ENCODE measurements at places on chromosomes 11 and 22. TPM values are rescaled to one million over a fixed set of nuclear protein-coding genes. Genes with fewer than 3 reads are reported as not detected.

DNA sequence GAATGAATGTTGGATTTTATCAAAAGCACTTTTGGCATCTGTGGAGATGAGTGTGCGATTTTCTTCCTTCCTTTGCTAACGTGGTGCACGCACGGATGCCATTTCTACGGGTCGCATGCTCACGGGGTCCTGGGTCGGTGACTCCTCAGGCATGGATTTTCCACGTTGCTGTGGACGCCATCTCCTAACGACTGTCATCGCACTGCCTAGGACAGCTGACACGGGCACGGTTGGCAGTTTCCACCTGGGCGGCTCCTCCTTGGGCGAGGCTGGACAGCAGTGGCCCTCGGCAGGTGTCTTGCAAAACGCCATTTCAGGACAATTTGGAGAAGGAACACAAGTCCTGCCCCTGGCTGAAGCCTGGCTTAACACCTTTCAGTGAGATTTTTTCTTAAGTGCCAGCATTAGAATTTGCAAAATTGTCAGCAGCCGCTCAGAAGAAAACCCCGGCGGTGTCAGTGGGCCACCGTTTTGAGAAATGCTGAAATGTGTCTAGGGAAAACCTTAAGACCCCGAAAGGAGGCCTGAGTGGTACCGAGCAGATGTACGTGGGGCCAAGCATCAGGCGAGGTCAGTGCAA is 34.7 kb upstream of the TOLLIP start:
- no peak for DNase-seq
- peaks cover 4% of the 10 kb centered on the region for H3K4me1 ChIP-seq
- no peak overlapping the region for H3K27ac ChIP-seq
- H3K27me3 ChIP-seq: peaks cover 11% of the 10 kb centered on the region
- H3K4me3 ChIP-seq: no peak overlapping the region
- H3K36me3 ChIP-seq: no peaks in the 10 kb centered on the region

- DNase-seq: peak; percentile 55
- peaks cover 3% of the 10 kb centered on the region for H3K36me3 ChIP-seq
- peaks cover 33% of the 10 kb centered on the region for H3K4me1 ChIP-seq
- H3K27me3 ChIP-seq: no peaks in the 10 kb centered on the region
These were observed 13.8 kb downstream of the TOM1 start for GRCh38 chr22:35313311-35314121.

- DNase-seq: no peak
- no peak overlapping the region for H3K4me3 ChIP-seq
- H3K27me3 ChIP-seq: no peaks in the 10 kb centered on the region
- H3K27ac ChIP-seq: no peak overlapping the region
These were observed 721.7 kb downstream of the DLG2 start for GRCh38 chr11:84905411-84905810.

GRCh38 chr11:111093061-111093460 is 152.5 kb upstream of the POU2AF2 start:
- H3K27ac ChIP-seq: no peak overlapping the region
- no peaks in the 10 kb centered on the region for H3K27me3 ChIP-seq
- DNase-seq: no peak
- H3K4me3 ChIP-seq: no peak overlapping the region

GGT5 gene
- total RNA-seq: 0.35 TPM

- H3K36me3 ChIP-seq: peaks cover 14% of the 10 kb centered on the region
- no peak overlapping the region for H3K27ac ChIP-seq
- no peak overlapping the region for H3K4me3 ChIP-seq
- DNase-seq: no peak
These were observed 11.9 kb downstream of the TTLL12 start for GRCh38 chr22:43174941-43175531.

MYO7A gene
- 1.6 TPM for total RNA-seq

- H3K27ac ChIP-seq: no peak overlapping the region
- no peak for DNase-seq
- H3K36me3 ChIP-seq: no peaks in the 10 kb centered on the region
- H3K27me3 ChIP-seq: peaks cover 27% of the 10 kb centered on the region
These were observed 4.7 kb downstream of the B3GNT6 start for GRCh38 chr11:77038825-77039326.

GNG3 gene
- total RNA-seq: 0.67 TPM

- H3K27me3 ChIP-seq: no peaks in the 10 kb centered on the region
- no peak overlapping the region for H3K4me3 ChIP-seq
- H3K27ac ChIP-seq: no peak overlapping the region
- no peaks in the 10 kb centered on the region for H3K36me3 ChIP-seq
- DNase-seq: no peak
- H3K4me1 ChIP-seq: no peaks in the 10 kb centered on the region
These were observed 33.5 kb downstream of the GDPD4 start for GRCh38 chr11:77267962-77268361.

GRCh38 chr11:105189581-105189980 is 50.0 kb upstream of the CARD18 start:
- H3K4me1 ChIP-seq: peaks cover 10% of the 10 kb centered on the region
- peak; percentile 76 for DNase-seq
- no peak overlapping the region for H3K27ac ChIP-seq

MRGPRE gene
- not detected for total RNA-seq

YPEL4 gene
- 0.70 TPM for total RNA-seq

DNA sequence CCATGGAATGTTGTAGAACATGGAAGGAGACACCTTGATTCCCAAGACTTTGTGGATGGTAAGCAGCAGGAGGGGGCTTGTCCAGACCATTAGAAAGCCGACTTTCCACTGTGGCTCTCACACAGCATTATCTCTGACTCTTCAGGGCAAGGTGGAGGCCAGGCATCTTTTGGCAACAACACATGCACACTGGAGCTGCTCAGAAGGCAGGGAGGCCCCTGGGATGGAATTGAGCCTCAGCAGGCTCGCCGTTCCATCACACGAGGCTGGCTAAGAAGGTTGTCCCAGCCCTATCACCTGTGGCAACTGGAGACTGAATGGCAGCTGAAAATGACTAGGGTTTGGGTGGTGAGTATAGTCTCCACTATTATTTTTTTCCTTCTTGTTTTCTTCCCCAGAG is 76.3 kb upstream of the TMEM45B start:
- no peaks in the 10 kb centered on the region for H3K27me3 ChIP-seq
- DNase-seq: no peak
- no peaks in the 10 kb centered on the region for H3K4me1 ChIP-seq
- H3K27ac ChIP-seq: no peak overlapping the region
- no peak overlapping the region for H3K4me3 ChIP-seq

APOL5 gene
- not detected for total RNA-seq

RHBDD3 gene
- 102 TPM for total RNA-seq

DNA sequence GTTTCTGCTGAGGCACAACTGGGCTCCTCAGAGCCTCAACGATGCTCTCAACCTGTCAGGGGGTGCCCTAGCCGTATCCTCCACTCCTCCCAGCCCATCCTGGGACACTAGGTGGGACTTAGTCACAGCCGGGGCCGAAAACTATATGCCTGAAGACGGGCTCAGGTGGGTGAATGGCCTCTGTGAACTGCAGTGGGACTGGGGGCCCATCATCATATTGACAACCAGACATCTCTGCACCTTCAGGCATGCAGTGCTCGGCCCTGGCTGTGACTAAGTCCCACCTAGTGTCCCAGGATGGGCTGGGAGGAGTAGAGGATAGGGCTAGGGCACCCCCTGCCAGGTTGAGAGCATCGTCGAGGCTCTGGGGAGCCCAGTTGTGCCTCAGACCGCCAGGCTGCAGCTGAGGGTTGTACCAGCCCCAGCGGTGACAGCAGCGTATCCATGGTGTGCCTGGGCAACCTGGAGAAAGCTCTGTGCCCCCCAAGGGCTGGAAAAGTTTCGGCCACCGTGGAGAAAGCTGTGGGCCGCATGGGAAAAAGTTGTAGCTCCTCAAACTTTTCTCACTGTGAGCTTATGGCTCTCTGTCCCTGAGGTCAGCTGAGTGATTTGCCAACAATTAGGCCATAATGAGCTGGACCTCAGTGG is 88.9 kb downstream of the RRM1 start:
- H3K4me3 ChIP-seq: no peak overlapping the region
- H3K27me3 ChIP-seq: no peaks in the 10 kb centered on the region
- no peaks in the 10 kb centered on the region for H3K36me3 ChIP-seq
- DNase-seq: no peak
- H3K27ac ChIP-seq: no peak overlapping the region

MOGAT2 gene
- total RNA-seq: 0.21 TPM

GRCh38 chr11:120608760-120609211 is 97.2 kb downstream of the GRIK4 start:
- peaks cover 17% of the 10 kb centered on the region for H3K27me3 ChIP-seq
- no peak overlapping the region for H3K27ac ChIP-seq
- no peak overlapping the region for H3K4me3 ChIP-seq
- H3K4me1 ChIP-seq: no peaks in the 10 kb centered on the region

GRCh38 chr11:2892215-2892966 is 6.8 kb upstream of the CDKN1C start:
- H3K27ac ChIP-seq: no peak overlapping the region
- H3K27me3 ChIP-seq: no peaks in the 10 kb centered on the region
- peak; percentile 76 for DNase-seq
- peaks cover 6% of the 10 kb centered on the region for H3K4me1 ChIP-seq
- no peaks in the 10 kb centered on the region for H3K36me3 ChIP-seq

GRCh38 chr11:128941573-128942271 is 949 bp downstream of the TP53AIP1 start:
- no peak overlapping the region for H3K27ac ChIP-seq
- peaks cover 8% of the 10 kb centered on the region for H3K4me1 ChIP-seq
- DNase-seq: no peak
- no peak overlapping the region for H3K4me3 ChIP-seq
- H3K27me3 ChIP-seq: no peaks in the 10 kb centered on the region
- H3K36me3 ChIP-seq: no peaks in the 10 kb centered on the region

CRYBB1 gene
- total RNA-seq: 0.11 TPM

GRCh38 chr22:40412441-40412840 is 42.0 kb downstream of the SGSM3 start:
- no peak overlapping the region for H3K27ac ChIP-seq
- H3K4me3 ChIP-seq: no peak overlapping the region
- DNase-seq: no peak
- H3K36me3 ChIP-seq: peaks cover 15% of the 10 kb centered on the region
- H3K27me3 ChIP-seq: no peaks in the 10 kb centered on the region
- no peaks in the 10 kb centered on the region for H3K4me1 ChIP-seq

DNA sequence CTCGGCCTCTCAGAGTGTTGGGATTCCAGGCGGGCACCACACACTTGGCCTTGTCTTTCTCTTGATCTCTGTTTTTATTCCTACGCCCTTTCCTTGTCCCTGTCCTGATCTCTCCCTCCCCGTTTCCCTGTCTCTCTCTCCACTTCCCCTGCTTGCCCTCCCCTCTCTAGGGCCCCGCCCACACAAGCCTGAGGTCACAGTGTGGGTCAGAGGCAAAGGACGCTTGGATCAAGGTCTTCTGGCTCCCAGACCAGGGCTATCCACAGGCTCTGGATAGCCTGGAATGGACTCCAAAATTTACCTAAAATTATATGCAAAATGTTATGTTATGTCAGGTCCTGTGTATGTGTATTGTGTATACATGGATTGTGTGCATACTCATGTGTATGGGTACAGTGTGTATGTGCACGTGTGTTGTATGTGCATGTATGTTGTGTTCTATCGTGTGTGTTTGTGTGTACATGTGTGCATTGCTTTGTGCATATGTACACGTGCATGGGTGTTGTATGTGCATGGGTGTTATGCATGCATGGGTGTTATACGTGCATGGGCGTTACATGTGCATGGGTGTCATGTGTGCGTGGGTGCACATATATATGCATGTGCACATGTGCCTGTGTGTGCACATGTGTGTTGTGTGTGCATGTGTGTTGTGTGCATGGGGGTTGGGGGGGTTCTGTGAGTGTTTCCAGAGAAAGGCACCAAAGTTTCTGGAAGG is 38.3 kb downstream of the TP53I11 start:
- no peak overlapping the region for H3K4me3 ChIP-seq
- H3K27me3 ChIP-seq: no peaks in the 10 kb centered on the region
- H3K27ac ChIP-seq: no peak overlapping the region
- peaks cover 7% of the 10 kb centered on the region for H3K4me1 ChIP-seq
- DNase-seq: no peak

KCNE3 gene
- total RNA-seq: 0.14 TPM

USP2 gene
- total RNA-seq: 28.3 TPM

MYEOV gene
- total RNA-seq: 0.51 TPM

C1QTNF4 gene
- 80.9 TPM for total RNA-seq

GRCh38 chr22:48353116-48353947 is 1474.3 kb downstream of the BRD1 start:
- H3K4me3 ChIP-seq: no peak overlapping the region
- H3K27ac ChIP-seq: no peak overlapping the region

DNA sequence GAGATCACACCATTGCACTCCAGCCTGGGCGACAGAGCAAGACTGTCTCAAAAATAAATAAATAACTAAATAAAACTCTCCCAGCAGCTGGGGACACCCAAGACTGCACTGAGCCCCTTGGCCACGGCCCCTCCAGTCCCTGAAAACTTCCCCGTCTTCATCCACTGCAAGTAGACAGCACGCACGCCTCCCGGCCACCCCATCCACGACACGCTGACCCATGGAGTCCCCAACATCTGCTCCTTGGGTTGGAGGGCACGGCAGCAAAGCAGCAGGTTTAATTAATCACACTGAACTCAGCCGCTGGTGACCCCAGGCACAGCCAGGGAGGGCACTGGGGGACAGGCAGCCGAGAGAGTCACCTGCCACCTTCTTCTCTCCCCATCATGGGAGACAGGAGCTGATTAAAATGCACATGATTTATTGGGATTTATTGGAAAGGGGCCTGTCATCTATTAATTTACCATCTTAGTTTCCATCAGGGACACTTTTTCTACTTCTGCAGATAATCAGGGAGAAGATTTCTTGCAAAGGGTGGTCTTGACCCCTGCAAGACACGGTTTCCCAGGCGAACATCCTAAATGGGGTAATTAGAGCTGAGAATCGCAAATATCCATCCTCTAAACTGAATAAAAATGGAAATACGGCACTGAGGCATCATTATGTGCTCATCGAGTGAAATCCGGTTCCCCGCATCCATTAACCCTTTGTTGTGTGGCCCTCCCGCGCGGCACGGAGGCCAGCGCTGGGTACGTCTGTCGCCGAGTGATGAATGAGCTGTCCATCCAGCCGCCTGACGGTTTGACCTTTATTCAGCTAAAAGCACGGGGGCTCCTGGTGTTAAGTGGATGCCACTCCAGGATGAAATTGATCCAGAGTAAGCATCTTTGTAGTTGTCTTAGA is 178.3 kb downstream of the BRD1 start:
- no peak overlapping the region for H3K4me3 ChIP-seq
- no peaks in the 10 kb centered on the region for H3K4me1 ChIP-seq
- no peak for DNase-seq
- no peaks in the 10 kb centered on the region for H3K36me3 ChIP-seq
- no peaks in the 10 kb centered on the region for H3K27me3 ChIP-seq

DNA sequence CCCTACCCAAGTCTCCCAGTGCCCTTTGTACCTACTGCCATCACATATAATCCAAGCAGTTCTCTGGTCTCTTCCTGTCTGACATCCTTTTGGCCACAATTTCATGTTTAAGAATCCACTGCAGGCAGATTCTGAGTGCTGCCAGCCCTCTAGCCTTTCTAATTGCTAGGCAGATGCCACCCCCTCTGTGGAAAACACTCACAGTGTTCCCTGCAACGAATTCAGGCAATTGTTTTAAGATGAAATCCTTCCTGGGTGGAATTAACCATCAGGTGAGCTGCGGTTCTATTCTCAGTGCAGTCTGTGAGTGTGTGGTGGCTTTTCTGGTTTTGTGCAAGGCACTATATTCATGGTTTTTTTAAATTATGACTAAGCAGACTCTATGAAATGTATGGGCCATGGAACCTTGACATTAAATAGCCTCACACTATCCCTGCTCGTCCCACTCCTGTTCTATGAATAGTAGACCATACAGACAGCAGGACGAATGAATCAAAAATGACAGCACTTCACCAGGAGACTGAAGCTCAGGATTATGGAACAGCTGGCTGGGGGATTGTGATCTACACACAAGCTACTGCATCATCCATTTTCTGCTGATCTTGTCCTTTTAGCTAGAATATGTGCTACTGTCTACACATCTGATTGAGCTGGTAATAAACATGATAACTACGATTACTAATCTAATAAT is 29.8 kb upstream of the BMAL1 start:
- H3K4me3 ChIP-seq: no peak overlapping the region
- no peak for DNase-seq
- H3K27ac ChIP-seq: no peak overlapping the region
- no peaks in the 10 kb centered on the region for H3K36me3 ChIP-seq

All from cardiac muscle cell (in vitro differentiated cells and primary cell).